ENCODE measurements at places on chromosomes 5 and 9. TPM values are rescaled to one million over a fixed set of nuclear protein-coding genes. Genes with fewer than 3 reads are reported as not detected.

DNA sequence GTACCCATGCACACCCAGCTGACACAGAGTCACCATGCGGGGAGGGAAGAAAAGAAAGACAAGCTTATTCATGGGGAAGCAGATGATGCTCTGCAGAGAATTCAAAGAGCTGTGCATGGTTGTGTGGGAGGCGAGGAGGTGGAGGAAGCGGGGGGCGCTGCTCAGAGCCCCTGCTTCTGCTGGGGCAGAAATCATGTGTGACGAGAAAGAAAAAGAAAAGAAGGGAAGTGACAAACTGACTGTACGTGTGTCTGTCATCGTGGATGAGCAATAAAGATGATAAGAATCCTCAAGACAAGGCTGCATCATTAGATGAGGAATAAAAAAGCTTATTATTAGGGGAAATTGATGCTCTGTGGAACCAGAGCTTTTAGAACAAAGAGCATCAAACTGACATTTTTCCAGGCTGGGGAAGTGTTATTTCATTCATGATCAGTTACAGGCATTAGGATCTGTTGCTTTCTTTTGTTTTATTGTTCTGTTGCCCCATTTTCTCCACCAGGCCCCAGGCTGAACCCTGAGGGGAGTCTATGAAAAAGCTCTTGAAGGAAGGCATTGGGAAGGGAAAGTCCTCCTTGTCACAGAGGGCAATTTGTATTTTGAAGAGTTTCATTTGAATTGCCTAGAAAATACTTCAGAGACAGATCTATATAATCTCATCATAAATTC, 20.3 kb upstream of the SH3RF2 start:
- no peak for DNase-seq

DNA sequence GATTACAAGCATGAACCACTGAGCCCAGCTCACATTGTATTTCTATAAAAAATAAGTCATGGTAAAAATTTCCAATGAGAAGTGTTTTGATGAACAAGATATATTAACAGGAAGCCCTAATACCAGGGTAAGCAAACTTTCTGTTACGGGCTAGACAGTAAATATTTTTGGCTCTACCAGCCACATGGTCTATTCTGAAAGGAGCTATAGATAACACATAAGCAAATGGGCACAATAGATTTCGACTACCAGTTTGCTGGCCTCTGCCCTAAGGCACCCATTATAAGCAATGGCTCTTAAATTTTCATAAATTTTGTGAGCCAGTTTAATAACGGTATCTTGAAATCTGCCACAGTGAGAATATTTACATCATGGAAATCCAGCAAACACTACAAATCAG, 8.1 kb downstream of the UBQLN1 start:
- DNase-seq, result no peak

GRCh38 chr9:116653348-116654058, 33.6 kb upstream of the TRIM32 start:
- peak; percentile 37 for DNase-seq

DNA sequence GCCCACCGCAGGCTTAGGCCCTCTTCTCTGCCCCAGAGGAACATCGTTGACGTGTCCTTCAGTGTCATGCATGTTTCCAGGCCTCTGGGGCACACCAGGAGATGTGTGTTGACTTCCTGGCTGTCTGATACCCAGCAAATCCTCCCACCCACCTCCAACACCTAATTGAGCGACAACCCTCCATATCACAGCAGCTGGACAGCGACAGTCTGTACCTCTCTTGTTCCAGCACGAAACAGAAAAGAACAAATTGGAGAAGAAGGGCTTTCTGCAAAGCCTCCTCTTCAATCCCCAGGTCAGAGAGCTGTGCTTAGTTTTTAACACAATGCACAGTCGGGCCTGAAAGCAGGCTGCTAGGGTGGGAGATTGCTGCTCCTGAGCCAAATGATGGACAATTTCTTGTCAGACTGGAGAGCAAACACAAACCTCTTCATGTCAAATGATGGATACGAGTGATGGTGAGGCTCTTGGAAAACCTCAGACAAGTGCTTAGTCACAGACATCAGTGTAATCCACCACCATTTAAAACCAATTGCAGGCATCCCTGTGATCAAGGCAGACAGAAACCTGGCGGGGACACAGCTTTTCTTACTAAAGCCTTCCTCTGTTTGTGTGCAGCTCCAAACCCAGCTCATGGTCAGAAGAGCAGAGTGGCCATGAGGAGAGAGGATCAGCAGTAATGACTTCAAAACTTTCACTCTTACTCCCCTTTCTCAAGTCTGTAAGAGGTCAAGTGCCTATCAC, 110.6 kb downstream of the EBF1 start:
- DNase-seq, result no peak

GRCh38 chr5:85030316-85031084, 645.8 kb upstream of the EDIL3 start:
- no peak for DNase-seq

DNA sequence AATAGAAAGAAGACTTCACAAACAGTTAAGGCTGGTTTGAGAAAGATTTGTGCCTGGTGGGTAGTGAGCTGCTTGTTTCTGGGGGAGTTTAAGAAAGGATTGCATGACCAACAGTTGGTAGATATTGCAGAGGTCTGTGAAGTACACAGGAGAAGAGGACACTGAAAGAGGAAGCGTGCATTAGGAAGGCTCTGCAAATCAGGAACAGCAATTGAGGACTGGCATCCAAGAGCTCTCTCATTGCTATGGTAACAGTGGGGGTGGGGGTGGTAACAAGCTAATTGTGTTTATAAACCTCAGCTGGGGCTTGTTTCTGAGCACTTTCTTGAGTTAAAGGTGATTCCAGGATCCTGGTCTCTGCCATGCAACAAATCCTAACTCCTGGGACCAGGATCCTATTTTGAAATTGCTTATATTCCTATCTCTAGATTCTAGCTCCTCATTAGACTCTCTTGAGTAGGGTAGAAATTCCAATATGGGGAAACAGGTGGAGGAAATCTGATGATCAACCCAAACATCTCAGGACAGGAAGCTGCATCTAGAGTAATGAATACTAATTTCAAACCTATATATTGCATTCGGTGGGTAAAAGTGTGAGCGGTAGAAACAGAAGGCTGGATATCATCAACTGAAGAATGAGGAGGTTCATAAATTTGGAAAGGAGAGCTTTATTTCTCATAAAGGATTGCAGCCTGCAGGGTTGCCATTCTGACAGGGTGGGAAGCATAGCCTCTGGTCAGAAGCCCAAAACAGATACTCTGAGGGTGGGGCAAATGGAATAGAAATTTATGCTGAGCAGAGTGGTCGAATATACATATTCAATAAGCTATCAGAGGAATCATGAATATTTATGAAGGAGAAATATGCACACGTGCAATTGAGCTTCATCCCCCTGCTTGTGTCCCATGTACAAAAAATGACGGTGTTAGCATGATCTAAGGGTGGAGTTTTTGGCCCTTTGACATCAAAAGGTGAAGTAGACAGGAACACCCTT, 79.4 kb downstream of the PTTG1 start:
- DNase-seq, result no peak

Gene ARSK
- 10.4 TPM for total RNA-seq

Measured in mesothelial cell of epicardium (in vitro differentiated cells).